ENCODE measurements at places on chromosomes 3 and 15.
A peak's percentile ranks its signal among the peaks of the same experiment; 100 is the strongest.

DNA sequence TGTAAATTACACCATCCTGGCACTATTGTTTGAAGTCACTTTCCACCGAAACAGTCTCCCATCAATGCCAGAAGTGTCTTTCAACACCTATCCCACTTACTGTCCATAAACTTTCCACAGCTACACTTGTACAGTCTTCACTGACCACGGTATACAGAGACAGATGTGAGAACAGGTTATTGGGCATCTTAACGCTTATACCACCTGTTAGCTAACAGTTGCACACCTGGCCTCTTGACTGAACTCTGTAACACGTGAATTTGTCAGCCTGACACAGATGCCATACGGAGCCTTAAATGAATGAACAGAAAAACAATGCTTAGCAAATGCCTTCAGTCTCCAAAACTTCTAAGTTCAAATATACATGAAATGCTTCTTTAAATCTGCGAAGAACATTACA lies 440.5 kb downstream of the SHQ1 start:
- no peak for DNase-seq

GRCh38 chr15:41483115-41483514 lies 10.6 kb upstream of the ITPKA start:
- DNase-seq, result peak; percentile 59

- no peak for DNase-seq
Measured at GRCh38 chr3:71984843-71985613, 200.1 kb upstream of the PROK2 start.

GRCh38 chr3:136645915-136646314 lies 106.3 kb downstream of the STAG1 start:
- DNase-seq, result no peak

GRCh38 chr3:17187589-17188184 lies 302.9 kb downstream of the PLCL2 start:
- DNase-seq, result no peak

DNA sequence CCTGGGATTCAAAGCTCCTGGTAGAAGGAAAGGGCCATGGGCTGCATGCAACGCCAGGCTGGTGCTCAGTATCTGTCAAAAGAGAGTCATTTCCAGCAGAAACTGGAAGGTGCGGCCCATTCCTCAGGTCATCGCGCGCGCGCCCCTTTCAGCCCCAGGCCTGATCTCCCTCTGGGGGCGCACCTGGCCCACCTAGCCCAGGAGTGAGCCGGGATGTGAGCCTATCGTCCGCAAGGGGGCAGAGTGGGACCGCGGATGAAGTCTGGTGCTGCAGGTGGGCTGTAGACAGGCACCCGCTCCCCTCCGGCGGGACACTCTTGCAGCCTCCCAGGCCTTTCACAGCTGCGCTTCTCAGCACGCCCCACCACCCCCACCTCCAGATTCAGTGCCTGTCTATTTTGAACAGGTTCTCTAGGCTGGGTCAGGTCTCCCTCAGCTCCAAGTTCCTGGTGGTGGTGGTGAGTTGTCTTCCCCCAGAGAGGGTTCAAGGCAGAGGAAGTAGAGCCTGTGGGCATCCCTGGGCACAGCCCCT lies 5.8 kb upstream of the RPL29 start:
- DNase-seq, result peak; percentile 88

- no peak for DNase-seq
Measured at GRCh38 chr15:70503073-70503745, 260.1 kb downstream of the UACA start.

DNA sequence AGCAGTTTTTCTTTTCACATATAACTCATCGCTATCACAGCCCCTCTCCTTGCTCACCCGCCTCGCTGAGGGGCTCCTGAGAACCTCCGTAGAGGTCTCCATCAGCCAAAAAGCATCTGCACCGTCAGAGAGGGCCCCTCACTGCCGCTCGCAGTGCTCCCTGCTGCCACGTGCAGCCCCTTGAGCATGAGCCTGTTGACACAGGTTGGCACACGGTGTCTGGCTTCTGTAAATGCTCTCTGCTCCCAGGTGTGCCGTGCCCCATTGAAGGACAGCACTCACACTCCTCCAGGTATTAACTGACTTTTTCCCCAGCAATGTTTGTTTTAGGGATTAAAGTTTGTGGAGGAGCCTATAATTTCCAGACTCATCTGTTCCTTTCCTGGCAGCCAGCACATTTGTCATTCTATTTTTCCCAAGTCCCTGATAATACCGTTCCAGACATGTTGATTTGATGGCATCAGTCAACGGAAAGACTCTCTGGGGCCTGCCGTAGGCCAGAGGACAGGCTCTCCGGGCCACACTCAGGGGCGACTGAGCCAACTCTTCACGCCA lies 2.1 kb upstream of the FURIN start:
- no peak for DNase-seq

DNA sequence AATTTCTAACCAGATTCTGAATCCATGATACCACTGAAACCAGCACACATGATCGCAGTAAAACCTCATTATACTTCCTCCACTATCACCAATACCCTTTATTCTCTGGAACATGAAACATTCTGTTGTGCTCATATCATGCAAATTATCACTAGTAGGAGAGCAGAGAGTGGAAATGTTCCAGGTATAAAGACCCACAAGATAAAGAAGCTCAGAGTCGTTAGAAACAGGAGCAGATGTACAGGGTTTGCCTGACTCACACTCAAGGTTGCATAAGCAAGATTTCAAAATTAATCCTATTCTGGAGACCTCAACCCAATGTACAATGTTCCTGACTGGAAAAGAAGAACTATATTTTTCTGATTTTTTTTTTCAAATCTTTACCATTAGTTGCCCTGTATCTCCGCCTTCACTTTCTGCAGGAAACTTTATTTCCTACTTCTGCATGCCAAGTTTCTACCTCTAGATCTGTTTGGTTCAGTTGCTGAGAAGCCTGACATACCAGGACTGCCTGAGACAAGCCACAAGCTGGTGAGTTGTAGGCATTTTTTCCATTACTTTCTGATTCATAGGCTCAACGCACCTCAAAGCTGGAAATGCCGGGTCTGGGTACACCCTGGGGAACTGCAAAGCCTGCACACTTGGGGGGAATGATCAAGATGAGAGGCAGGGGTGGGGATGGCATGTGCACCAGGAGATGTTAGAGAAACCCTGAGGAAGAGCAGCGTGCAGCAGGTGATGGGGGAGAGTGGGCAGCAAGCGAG lies at the start of gene CCR2:
CCR2 (plus strand) TSS at position 465 of the 764 bp plus-strand sequence. CDS start 3,417 bp downstream, outside the sequence.
- DNase-seq, result no peak

- no peak for DNase-seq
Measured at GRCh38 chr3:192063570-192063969, 602.6 kb downstream of the PYDC2 start.

DNA sequence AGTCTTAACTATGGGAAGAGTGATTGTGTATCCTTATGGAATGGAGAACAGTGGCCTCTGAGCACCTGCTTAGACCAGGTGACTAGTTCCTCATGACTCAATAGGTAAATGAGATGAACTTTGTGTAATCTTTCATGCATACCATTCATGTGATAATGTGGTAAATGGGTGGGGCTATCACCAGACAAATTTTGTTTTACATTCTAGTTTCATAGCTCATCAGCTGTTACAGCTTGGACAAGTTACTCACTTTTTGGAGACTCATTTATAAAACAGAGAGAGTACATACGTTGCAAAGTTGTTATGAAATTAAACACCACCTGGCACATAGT lies 103.7 kb upstream of the TGFBR2 start:
- no peak for DNase-seq

DNA sequence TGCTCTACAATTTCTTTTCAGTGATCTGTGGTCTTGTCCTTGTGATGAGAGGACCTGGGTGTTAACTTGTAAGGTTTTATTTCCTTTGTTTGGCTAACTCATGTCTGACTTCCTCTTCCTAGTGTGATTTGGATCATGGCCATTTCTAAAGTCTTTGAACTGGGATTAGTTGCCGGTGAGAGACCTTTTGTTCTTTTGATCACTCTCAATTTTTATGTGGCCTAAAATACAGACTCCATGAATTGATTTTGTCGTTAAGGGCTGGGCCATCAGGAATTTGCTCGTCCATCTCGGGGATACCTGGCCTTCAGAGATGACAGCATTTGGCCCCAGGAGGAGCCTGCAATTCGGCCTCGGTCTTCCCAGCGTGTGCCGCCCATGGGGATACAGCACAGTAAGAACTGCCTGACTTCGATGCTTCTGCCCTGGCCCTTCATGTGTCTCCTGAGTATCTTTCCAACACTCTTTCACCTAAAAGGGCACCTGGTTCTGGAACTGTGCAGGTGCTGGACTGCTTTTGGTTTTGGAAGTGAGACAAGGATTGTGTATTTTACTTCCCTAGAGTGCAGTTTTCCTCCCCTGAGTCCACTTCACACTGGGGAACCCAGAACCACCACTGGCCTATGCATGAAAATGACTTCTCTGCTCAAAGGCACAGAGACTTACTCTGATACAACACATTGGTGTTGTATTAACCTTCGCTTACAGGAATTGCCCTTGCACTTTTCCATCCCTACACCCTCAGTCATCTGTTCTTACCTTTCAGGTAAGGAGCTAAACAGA lies 13.1 kb upstream of the LRRC2 start:
- no peak for DNase-seq

DNA sequence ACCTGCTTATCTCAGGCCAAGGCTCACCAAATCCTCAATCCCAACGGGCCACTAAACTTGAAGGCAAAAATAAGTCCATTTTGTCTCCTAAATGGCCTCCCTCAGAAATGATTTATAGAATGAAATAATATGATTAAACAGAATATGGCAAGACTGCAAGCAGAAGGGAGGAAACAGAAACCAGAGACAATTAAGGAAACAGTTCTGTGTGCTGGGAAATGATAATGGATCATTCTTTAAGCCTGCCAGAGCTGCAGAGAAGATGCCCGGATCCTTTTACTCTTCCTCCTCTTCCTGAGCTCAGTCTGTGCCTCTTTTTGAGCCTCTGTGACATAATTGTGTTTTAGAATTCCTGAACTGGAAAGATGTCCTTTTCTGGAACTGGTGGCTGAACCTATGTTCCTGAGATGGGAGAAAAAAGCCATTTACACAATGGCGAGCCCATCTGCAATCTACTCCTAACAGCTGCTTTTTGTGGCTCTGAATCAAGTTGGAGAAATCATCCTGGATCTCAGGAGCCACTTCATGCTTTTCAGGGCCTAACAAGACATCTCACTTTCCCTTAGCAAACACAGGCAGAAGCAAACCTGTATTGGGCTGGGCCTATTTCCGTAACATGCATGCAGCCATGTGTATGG lies 2.8 kb upstream of the ABHD2 start:
- no peak for DNase-seq

- no peak for DNase-seq
Measured at GRCh38 chr3:118968111-118968510, 66.5 kb downstream of the IGSF11 start.

DNA sequence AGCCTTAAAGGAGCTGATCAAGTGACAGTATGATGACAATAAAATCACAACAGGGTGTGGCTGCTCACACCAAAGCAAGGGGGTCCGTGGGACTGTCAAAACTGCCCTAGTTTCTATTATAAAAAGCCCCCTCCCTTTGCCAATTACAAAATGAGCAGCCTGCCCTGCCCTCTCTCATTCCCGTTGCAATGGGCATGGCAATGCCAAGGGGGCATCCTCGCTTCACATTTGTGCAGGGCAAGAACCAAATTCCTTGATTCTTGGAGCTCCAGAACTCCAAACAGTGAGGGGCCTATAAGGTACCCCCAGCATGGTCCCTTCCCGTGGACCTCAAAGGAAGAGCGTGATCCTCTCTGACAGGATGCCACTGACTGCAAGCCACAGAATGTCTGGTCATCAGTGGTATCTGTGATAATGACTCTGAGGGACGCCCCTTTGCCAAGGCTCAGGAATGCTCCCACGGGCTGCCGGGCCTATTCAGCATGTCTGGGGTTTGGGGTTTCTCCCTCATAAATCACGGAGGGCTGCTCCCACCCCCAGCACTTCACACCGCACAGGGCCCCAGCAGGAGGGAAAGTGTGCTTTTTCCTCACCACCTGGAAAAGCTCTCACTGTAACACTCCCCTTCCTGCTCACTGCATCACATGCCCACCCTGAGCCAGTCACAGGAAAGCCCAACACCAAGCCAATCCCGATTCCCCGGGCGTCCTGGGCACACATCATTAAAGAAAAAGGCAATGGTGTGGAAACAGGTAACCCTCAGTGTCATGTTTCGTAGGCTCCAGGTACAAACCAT lies 105.1 kb upstream of the TRPM1 start:
- no peak for DNase-seq

DNA sequence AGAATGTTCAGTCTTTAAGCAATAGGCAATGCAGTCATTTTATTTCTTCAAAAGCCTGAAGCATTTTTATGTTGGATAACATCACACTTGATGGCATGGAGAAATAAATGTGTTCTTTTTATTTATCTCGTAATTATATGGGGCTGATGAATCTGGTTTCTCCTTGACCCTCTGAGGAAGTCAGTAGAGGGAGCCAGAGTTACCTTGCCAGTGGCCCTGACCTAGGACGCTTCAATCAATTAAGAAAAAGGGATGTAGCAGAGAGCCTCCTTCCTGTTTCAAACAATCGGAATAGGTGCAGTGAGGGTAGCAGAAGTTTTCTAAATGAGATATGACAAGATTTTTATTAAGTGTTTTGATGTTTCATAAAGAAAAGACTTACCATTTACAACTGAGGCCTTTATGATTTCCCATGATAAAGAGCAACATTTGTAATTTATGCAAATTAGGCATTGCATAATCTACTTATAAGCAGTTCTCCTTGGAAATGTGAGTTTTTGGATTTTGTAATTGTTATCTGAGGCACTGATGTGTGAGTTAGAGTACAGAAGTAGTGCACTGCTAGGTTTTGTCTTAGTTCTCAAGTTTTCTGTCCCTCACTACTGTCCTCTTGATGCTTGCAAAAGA lies 129.1 kb downstream of the RAP2B start:
- DNase-seq, result peak; percentile 48

DNA sequence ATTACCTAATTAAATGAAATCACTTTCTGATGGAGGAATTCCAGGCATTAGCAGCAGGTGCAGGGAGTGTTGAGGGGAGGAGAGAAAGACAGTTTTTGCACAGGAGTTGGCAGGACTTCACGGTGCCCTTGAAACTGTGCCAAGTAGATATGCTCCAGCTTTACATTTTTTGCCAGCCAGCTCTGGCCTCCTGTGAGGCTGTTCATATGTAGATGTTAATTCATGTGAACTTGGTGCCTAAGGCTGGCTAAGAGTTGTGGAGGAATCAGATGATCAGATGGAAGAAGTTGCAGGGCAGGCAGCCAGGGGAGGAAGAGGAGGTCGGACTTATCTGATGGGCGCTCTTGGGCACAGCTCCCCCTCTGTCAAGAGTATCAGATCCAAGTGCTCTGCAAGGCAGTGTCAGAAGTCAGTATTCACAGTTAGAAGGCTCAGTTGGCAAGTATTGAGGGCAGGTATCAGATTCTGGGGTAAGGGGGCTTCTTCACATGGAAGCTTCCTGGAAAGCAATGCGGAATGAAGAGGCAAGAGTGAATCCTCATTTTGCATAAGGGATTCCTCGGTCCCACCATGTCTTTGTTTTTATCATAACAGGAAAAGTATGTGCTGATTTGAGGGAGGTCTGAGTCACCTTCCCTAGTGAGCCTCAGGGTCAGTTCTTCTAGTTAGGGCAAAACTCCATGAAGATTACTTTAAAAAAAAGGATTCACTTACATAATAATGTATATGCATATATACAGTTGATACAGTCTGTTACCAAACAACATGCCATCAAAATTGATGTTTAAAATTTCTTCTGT lies 172.6 kb upstream of the UMPS start:
- no peak for DNase-seq

GRCh38 chr3:27616031-27616430 lies 106.1 kb downstream of the EOMES start:
- no peak for DNase-seq

- DNase-seq, result peak; percentile 62
Measured at GRCh38 chr3:15310491-15311370, 21.7 kb downstream of the SH3BP5 start.
